ENCODE measurements at places on chromosomes 11 and 22. TPM values are rescaled to one million over a fixed set of nuclear protein-coding genes. Genes with fewer than 3 reads are reported as not detected.

The CNIH2 gene
- total RNA-seq = 46.0 TPM

The OR2AG2 gene
- 0.25 TPM for total RNA-seq

The LGALS12 gene
- total RNA-seq = not detected

The ANO9 gene
- total RNA-seq = not detected

The SGSM1 gene
- 0.75 TPM for total RNA-seq

The SYT7 gene
- 4.1 TPM for total RNA-seq

The COPB1 gene
- total RNA-seq = 83.9 TPM

The OR5A1 gene
- total RNA-seq = not detected

The CASP5 gene
- total RNA-seq = not detected

The FJX1 gene
- 28.2 TPM for total RNA-seq

The LAYN gene
- 4.4 TPM for total RNA-seq

The TMEM258 gene
- total RNA-seq = 162 TPM

The TRIM49C gene
- total RNA-seq = not detected

The MISFA gene
- total RNA-seq = 4.4 TPM

The OR2AT4 gene
- not detected for total RNA-seq

The GPR83 gene
- 0.34 TPM for total RNA-seq

The CLCF1 gene
- 0.41 TPM for total RNA-seq

The FAM168A gene
- 47.3 TPM for total RNA-seq

The IL10RA gene
- 0.48 TPM for total RNA-seq

The OR8D4 gene
- total RNA-seq = not detected

The PKDREJ gene
- total RNA-seq = not detected

The TTLL1 gene
- total RNA-seq = 19.1 TPM

The NNMT gene
- 0.82 TPM for total RNA-seq

The OR52L1 gene
- not detected for total RNA-seq

The P2RY6 gene
- total RNA-seq = not detected

The MS4A14 gene
- not detected for total RNA-seq

The LDHAL6A gene
- not detected for total RNA-seq

The PANX3 gene
- total RNA-seq = not detected

The OR51B5 gene
- total RNA-seq = not detected

The HEPACAM gene
- 0.11 TPM for total RNA-seq

The GNG3 gene
- total RNA-seq = 12.9 TPM

The TREH gene
- not detected for total RNA-seq

The SLC37A2 gene
- total RNA-seq = 1.2 TPM

The TRIM48 gene
- not detected for total RNA-seq

The TOLLIP gene
- 38.0 TPM for total RNA-seq

The ZDHHC5 gene
- total RNA-seq = 42.7 TPM

The CFAP300 gene
- total RNA-seq = 6.4 TPM

The HTR3A gene
- 4.6 TPM for total RNA-seq

The SCN3B gene
- total RNA-seq = 3.6 TPM

The OR8A1 gene
- not detected for total RNA-seq

The HBB gene
- not detected for total RNA-seq

The DDIAS gene
- total RNA-seq = 23.2 TPM

The RASD2 gene
- total RNA-seq = not detected

The ELF5 gene
- not detected for total RNA-seq

The MS4A2 gene
- total RNA-seq = not detected

The LRRC4C gene
- 5.5 TPM for total RNA-seq

The OR4C45 gene
- not detected for total RNA-seq

The APOA4 gene
- not detected for total RNA-seq

The ART5 gene
- 1.4 TPM for total RNA-seq

The PAX6 gene
- total RNA-seq = 83.7 TPM

The MMP13 gene
- not detected for total RNA-seq

The GTPBP1 gene
- total RNA-seq = 73.3 TPM

The IRF7 gene
- 10.2 TPM for total RNA-seq

The ALDH3B1 gene
- total RNA-seq = 0.23 TPM

The MMP12 gene
- not detected for total RNA-seq

The IFITM1 gene
- 2.0 TPM for total RNA-seq

The SLC37A4 gene
- total RNA-seq = 50.2 TPM

The OR9G1 gene
- not detected for total RNA-seq
